ENCODE measurements at places on chromosomes 16 and 17.
A peak's percentile ranks its signal among the peaks of the same experiment; 100 is the strongest.

DNA sequence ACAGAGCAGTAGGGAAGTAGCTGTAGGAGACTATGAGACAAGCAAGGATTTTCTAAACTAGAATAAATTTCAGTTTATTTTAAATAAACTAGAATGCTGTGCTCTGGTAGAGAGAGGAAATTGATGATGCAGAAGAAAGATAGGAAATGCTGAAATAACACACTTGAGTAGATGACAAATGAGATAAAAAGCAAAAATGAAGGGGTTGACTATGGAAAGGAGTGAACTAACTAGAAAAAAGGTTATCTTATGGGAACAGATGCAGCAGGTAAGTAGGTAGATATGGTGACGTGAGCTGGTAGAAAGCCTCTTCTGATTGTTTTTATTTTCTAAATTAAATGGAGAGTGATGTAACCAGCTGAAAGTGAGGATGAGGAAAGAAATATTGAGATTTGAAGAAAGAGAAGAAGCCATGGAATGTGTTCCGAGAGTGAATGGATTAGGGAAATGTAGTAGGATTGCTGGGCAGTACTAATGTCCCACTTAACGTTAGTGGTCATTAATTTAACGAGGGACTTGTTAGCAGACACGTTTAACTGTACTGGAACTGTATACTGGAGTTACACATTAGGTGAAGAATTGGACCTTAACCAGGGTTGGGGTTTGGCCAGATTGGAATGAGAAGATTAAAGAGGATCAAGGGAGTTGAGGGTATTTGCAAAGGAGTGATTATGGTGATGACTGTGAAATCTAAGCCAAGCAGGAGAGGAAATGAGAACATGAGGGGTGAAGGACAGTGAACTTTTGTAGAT lies 196.5 kb downstream of the TANC2 start:
- no peaks in the 10 kb centered on the region for H3K36me3 ChIP-seq
- no peak overlapping the region for H3K4me3 ChIP-seq
- no peaks in the 10 kb centered on the region for H3K27me3 ChIP-seq
- DNase-seq: no peak
- no peak overlapping the region for H3K27ac ChIP-seq

DNA sequence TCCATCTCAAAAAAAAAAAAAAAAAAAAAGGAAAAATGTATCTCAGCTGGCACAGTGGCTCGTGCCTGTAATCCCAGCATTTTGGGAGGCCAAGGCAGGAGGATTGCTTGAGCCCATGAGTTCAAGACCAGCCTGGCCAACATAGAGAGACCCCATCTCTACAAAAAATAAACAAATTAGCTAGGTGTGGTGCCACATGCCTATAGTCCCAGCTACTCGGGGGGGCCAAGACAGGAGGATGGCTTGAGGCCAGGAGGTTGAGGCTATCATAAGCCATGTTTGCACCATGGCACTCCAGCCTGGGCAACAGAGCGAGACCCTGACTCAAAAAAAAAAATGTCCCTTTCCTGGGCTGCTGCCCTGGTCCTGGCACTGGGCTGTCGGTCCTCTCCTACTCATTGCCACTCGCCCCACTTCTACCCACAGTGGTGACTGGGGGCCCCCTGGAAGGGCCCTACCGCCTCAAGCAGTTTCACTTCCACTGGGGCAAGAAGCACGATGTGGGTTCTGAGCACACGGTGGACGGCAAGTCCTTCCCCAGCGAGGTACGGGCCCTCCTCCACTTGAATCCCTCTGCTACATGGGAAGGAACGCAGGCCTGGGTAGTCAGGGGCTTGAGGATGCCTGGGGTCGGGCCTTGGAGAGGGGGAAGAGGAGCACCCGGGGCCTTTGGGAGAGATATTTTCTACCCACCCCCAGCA lies 6.1 kb downstream of the CA7 start:
- H3K4me3 ChIP-seq: no peak overlapping the region
- peaks cover 24% of the 10 kb centered on the region for H3K27me3 ChIP-seq
- no peak overlapping the region for H3K27ac ChIP-seq
- no peaks in the 10 kb centered on the region for H3K36me3 ChIP-seq
- peaks cover 14% of the 10 kb centered on the region for H3K4me1 ChIP-seq

GRCh38 chr17:42247734-42248133 lies 28.5 kb downstream of the STAT5B start:
- H3K36me3 ChIP-seq: peaks cover 3% of the 10 kb centered on the region
- no peaks in the 10 kb centered on the region for H3K27me3 ChIP-seq
- peaks cover 80% of the 10 kb centered on the region for H3K4me1 ChIP-seq
- no peak for DNase-seq
- peak overlapping the region; percentile 99 for H3K27ac ChIP-seq

- H3K27me3 ChIP-seq: no peaks in the 10 kb centered on the region
- DNase-seq: no peak
- no peaks in the 10 kb centered on the region for H3K36me3 ChIP-seq
- no peak overlapping the region for H3K27ac ChIP-seq
- no peak overlapping the region for H3K4me3 ChIP-seq
Measured at GRCh38 chr16:51682905-51683304, 531.8 kb upstream of the SALL1 start.

DNA sequence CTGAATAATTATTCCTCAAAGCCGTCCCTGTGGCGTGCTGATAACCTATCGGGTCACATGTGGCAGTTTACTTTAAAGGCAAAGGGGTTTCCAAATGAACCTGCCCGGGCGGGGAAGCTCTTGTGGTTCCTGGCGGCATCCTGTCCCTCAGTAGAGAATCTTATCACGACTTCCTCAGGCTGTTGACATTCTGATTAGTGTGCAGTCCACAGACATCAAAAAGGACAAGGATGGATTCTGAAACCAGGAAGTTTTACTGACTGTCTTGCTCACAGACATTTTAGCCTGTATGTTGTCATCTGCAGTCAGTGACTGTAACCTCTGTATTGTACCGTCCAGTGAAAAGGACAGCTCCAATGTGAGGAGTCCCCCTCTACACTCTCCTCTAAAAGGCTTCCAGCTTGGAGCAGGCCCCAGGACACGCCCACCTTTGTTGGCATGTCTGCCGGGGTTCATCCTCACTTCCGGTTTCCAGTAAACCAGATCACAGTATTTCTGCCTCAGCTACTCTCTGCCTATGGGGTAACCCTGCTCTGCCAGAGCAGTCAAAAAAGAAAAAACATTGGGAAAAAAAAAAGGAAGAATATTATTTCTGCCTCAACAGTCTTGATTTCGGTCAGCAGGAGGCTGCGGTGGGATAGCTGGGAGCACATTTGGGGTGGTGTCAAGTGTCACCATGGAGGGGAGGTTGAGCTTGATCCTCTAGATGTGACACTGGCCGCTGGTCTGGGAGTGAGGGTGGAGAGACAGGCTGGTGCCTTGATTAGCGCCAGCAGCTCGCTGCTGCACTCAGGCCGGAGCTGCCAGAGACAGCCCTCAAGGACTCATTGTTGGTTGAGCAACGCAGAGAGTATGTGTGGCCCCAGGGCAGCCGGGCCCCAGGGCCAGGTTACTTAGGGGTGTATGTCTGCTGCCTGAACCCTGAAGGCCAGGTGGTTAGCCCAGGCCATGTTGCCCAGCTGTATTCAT lies 89.0 kb upstream of the DNAH17 start:
- no peaks in the 10 kb centered on the region for H3K27me3 ChIP-seq
- H3K27ac ChIP-seq: peak overlapping the region; percentile 76
- H3K36me3 ChIP-seq: peaks cover 5% of the 10 kb centered on the region
- H3K4me3 ChIP-seq: peak overlapping the region; percentile 73
- DNase-seq: peak; percentile 61

GRCh38 chr16:49780433-49780832 lies 75.5 kb downstream of the ZNF423 start:
- H3K4me1 ChIP-seq: no peaks in the 10 kb centered on the region
- H3K36me3 ChIP-seq: no peaks in the 10 kb centered on the region
- H3K27me3 ChIP-seq: no peaks in the 10 kb centered on the region
- no peak overlapping the region for H3K27ac ChIP-seq

DNA sequence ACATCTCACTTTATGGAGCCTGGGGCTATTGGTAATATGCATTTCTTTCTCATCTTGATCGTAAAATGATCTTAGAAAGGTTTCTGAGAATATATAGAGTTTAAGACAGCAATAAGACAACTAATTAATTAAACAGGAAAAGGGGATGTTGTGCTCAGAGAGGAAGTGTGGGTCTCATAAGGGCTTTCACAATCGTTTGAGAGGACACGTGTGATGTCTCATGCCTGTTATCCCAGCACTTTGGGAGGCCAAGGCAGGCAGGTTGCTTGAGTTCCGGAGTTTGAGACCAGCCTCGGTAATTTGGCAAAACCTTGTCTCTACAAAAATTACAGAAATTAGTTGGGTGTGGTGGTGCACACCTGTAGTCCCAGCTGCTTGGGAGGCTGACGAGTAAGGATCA lies 295.6 kb downstream of the WWOX start:
- DNase-seq: no peak
- no peak overlapping the region for H3K27ac ChIP-seq
- no peaks in the 10 kb centered on the region for H3K4me1 ChIP-seq
- no peak overlapping the region for H3K4me3 ChIP-seq

DNA sequence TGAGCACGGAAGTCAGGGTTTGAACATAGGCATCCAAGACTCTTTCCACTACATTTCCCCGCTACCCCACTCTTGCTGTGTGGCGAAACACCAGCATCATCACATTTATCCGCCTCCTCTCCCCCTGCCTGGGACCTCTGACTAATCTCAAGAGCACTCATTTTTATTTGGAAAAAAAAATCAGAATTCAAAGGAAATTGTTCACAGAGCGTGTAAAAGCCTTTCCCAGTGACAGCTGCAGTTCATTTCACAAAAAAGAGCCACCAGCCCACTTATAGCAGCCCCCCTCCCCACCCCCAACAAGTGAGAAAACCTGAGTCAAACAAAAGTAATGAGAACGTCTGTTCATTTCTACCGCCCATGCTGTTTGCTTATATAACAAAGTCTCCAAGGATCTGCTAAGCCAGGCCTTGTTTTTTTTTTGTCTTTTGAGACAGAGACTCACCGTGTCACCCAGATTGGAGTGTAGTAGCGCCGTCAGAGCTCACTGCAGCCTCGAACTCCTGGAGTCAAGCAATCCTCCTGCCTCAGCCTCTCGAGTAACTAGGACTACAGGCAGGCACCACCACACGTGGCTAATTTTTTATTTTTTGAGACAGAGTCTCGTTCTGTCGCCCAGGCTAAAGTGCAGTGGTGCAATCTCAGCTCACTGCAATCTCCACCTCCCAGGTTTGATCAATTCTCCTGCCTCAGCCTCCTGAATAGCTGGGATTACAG lies 48.3 kb upstream of the HAPSTR1 start:
- no peak overlapping the region for H3K4me3 ChIP-seq
- H3K36me3 ChIP-seq: peaks cover 5% of the 10 kb centered on the region
- H3K27me3 ChIP-seq: no peaks in the 10 kb centered on the region
- DNase-seq: no peak
- H3K27ac ChIP-seq: no peak overlapping the region

DNA sequence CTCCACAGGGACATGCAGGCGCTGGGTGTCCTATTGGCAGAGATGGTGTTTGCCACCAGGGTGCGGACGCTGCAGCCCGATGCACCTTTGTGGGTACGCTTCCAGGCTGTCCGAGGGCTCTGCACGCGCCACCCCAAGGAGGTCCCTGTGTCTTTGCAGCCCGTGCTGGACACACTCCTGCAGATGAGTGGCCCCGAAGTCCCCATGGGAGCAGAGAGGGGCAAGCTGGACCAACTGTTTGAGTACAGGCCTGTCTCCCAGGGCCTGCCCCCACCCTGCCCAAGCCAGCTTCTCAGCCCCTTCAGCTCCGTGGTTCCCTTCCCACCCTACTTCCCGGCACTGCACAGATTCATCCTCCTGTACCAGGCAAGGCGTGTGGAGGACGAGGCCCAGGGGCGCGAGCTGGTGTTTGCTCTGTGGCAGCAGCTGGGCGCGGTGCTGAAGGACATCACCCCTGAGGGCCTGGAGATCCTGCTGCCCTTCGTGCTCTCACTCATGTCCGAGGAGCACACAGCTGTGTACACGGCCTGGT lies 2.8 kb downstream of the WDR81 start:
- H3K27me3 ChIP-seq: no peaks in the 10 kb centered on the region
- H3K27ac ChIP-seq: no peak overlapping the region
- H3K36me3 ChIP-seq: no peaks in the 10 kb centered on the region
- H3K4me3 ChIP-seq: no peak overlapping the region

- no peak overlapping the region for H3K27ac ChIP-seq
- H3K4me3 ChIP-seq: no peak overlapping the region
- H3K27me3 ChIP-seq: no peaks in the 10 kb centered on the region
- peaks cover 35% of the 10 kb centered on the region for H3K4me1 ChIP-seq
Measured at GRCh38 chr17:50925296-50925891, 59.2 kb upstream of the TOB1 start.

GRCh38 chr17:50133028-50133768 lies 3.2 kb upstream of the SAMD14 start:
- no peak overlapping the region for H3K27ac ChIP-seq
- H3K4me1 ChIP-seq: peaks cover 45% of the 10 kb centered on the region
- no peak for DNase-seq

DNA sequence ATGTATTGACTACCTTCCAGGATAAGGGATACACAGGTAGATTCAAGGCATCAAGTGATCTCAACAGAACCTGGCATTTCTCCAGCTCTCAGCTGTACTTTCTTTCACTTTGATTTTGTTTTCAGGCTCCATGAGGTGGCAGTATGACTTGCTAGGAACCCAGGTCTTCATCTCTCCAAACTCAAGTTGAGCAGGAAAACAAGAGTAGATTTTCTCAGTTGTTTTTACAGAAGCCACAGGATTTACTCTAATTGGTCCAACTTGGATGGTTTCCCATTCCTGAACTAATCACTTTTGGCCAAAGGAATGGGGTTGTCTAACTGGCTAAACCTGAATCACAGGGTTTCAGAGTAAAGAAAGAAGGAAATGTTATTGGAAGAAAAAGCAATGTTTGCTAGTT lies 146.6 kb downstream of the TRIM37 start:
- no peaks in the 10 kb centered on the region for H3K27me3 ChIP-seq
- H3K4me3 ChIP-seq: no peak overlapping the region
- DNase-seq: peak; percentile 4

DNA sequence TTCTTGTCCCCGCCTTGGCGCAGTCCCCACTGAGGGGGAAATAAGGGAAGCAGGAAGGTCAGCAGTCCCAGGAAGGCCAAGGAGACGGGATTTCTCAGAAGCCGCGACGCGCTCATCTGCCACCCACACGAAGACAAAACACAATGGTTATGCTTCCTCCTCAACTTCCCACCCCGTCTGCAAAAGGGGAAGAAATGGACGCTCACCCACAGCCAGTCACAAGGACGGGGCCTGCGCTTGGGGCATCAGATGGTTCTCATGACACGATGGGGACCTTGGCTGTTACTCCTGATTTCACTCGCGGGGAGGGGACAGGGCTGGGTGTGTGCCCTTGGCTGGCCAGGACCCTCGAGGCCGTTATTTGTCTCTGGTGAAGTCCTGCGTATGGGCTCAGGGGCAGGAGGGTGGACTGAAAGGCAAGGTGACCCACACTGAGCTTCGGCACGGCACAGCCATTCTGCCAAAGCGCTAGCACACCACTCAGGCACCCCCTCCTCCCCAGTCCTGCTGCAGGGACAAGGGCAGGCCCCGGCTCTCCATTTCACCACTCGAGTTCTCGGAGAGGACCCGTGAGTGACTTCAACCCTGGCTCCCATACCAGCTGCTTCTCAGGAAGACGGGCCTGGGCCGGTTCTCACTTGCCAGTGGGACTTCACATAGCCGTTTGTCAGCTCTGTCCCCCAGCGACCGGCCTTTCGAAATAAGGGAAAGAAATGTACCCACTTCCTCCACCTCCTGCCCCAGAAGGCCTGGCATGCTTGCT lies 84.5 kb downstream of the ABR start:
- H3K27me3 ChIP-seq: no peaks in the 10 kb centered on the region
- H3K36me3 ChIP-seq: no peaks in the 10 kb centered on the region
- no peak for DNase-seq
- no peak overlapping the region for H3K27ac ChIP-seq
- peaks cover 30% of the 10 kb centered on the region for H3K4me1 ChIP-seq
